ENCODE measurements at places on chromosomes 7 and 10. TPM values are rescaled to one million over a fixed set of nuclear protein-coding genes. Genes with fewer than 3 reads are reported as not detected.

GRCh38 chr10:125457406-125457805 lies 225.6 kb downstream of the TEX36 start:
- no peak for DNase-seq

DNA sequence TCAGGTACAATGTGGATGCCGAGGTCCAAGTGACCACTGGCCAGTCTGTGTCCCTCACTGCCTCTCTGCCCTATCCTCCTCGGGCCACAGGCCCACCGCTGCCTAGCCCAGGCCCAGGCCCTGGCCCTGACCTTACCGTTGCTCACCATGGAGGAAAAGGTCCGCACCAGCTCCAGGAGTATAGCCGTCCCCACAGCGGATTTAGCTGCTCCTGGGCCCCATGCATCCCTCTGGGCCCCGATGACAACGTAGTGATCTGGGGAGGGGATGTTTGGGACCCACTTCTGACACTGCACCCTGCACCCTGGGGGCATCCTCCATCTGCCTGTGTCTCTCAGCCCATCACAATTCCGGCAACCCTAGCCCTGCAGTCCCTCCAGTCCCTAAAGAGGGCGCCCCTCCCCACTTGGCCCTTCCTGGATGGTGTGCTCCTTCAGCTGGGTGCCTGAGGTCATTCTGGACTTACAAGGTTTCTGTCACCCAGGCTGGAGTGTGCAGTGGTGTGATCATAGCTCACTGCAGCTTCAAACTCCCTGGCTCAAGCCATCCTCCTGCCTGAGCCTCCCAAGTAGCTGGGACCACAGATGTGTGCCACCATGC lies 12.1 kb downstream of the TFR2 start:
- peak; percentile 18 for DNase-seq

DNA sequence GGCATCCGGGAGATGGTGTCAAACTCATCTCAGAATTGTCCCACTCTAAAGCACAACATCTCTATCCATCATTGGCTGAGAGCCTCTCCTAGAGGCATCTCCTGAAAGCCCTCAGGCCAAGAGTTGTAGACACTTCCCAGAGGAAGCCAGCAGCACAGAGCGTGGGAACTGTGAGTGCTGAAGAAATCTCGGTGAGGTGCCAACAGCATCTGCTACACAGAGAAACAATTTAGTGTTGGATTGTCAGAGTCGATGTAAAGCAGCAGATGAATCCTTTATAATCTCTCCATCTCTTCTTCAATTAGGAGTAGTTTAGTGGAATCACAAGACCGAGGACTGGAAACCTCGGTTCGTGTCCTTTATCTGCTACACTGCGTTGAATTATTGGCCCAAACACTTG lies 172.2 kb downstream of the C7orf25 start:
- no peak for DNase-seq

- peak; percentile 61 for DNase-seq
Observed at GRCh38 chr10:63520500-63521415, at the start of gene REEP3. REEP3 (plus strand) TSS chr10:63521401; CDS start chr10:63521546, 145 bp downstream.

DNA sequence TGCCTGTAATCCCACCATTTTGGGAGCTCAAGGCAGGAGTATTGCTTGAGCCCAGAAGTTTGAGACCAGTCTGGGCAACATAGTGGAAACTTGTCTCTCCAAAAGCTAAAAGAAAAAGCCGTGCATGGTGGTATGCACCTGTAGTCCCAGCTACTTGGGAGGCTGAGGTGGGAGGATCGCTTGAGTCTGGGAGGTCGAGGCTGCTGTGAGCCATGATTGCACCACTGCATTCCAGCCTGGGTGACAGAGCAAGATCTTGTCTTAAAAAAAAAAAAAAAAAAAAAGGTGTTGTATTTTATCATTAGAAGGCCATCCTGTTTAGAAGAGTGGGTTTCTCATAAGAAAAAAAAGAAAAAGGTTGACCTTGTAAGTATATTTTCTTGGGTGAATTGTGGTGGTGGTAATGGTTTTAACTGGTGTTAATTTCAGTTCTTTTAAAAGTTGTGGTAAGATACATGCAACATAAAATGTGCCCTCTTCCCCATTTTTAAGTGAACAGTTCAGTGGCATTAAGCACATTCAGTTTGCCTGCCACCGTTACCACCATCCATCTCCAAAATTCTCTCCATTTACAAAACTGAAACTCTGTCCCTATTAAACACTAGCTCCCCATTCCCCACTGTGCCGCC lies 34.7 kb downstream of the GRIFIN start:
- no peak for DNase-seq

GRCh38 chr7:76063525-76063924 lies 15.6 kb downstream of the MDH2 start:
- DNase-seq: no peak

DNA sequence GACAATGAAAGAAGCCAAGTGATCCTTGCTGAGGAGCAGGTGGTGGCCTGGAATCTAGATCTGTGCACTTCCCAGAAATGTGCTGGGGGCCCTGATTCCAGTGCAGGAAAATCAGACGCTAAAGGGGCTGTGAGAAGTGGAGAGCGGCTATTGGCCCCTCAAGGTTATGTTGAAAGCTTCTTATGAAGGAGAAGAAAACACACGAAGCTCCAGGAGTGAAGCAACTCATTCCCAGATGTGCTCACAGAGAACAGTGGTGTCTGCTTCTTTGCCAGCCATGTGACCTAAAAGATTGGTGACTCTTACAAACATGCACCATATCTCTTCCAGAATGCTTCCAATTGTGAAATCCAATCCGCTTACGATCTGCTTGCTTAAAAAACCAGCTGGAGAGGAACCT lies 679.3 kb upstream of the IGFBP3 start:
- DNase-seq: no peak

- peak; percentile 47 for DNase-seq
Observed at GRCh38 chr7:84102213-84102612, 92.4 kb downstream of the SEMA3A start.

- DNase-seq: no peak
Observed at GRCh38 chr10:49213211-49213610, 25.0 kb upstream of the TMEM273 start.

VPS37D gene
- 2.4 TPM for total RNA-seq

LIPF gene
- not detected for total RNA-seq
